ENCODE measurements at places on chromosomes 7 and 10. TPM values are rescaled to one million over a fixed set of nuclear protein-coding genes. Genes with fewer than 3 reads are reported as not detected.

GRCh38 chr7:29033584-29033983 lies 75.5 kb upstream of the TRIL start:
- DNase-seq = no peak

DNA sequence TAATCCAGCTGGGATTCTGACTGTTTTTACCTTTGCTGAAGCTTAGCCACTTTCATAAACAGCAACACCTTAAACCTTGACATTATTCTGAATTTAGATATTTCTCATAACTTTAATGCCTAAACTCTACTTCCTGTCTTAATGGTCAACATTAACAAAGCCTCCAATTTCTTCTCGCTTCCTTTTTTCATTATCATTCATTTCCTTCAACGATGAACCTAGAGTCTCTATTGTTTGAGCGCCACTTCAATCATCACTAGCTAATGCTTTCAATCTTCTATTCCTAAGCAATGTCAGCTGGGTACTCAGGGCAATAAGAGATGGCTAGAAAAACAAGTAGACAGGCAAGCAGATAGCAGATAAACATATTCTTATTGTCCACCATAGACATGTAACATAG lies 96.6 kb upstream of the TMEM196 start:
- DNase-seq = no peak

DNA sequence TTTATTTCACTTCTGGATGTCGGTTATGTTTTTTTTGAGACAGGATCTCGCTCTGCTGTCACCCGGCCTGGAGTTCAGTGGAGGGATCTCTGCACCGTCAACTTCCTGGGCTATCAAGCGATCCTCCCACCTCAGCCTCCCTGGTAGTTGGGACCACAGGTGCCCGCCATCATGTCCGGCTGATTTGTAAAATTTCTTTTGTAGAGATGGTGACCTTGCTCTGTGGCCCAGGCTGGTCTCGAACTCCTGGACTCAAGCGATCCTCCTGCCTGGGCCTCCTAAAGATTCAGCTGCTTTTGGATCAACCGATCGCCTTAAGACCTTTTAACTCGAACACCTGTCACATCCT lies 606 bp upstream of the RABGEF1 start:
- no peak for DNase-seq

- no peak for DNase-seq
Observed at GRCh38 chr7:4711634-4712033, 29.5 kb downstream of the FOXK1 start.

DNA sequence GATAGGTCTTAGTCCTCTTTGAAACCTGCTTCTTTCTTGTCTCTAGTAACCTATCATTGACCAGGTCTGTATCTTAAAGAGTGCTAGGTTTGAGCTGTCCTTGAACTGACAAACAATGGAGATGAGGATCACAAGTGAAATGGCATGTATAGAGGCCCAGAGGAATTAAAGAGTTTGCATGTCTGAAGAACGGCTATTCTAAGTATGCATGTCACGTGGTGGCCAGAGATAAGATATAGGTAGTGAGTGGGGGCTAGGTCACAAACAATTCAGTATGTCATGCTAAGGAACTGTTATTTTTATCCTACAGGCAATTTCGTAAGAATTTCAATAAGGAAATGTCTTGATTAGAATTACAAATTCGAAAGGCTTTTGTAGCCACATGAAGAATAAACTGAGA lies 95.3 kb downstream of the SUGCT start:
- no peak for DNase-seq

GRCh38 chr7:64099656-64100531 lies 54.7 kb downstream of the ZNF727 start:
- DNase-seq = no peak

DNA sequence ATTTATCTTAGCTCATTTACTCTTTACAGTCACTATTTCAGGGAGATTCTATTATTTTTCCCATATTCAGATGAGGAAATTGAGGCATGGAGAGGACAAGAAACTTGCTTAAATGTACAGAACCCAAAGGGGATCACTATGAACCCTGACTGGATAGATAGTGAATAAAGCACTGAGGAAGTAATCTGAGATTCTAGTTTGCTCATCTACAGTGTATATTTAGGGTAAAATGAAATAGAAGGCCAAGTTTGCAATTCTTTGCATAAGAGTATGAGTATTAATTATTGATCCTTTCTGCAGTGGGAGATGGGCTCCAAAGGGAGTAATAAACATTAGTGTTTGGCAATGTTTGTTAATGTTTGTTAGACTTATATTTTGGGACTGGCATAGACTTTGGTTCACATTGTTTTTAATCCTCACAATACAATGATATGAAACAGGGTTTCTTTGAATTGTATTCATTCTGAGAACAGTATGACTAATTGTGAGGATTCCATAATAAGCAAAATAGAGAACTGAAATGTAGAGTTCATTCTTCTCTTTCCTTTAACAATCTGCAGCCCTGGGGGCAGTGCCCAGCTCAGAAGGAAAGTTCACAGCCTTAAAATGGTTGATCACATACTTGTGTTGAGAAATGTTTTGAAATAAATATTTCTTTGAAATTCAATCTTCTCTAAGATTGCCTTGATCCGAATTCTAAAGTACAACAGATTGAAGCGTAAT lies 131.0 kb upstream of the ZNF804B start:
- DNase-seq = no peak

- no peak for DNase-seq
Observed at GRCh38 chr7:3175285-3175902, 125.7 kb upstream of the SDK1 start.

DNA sequence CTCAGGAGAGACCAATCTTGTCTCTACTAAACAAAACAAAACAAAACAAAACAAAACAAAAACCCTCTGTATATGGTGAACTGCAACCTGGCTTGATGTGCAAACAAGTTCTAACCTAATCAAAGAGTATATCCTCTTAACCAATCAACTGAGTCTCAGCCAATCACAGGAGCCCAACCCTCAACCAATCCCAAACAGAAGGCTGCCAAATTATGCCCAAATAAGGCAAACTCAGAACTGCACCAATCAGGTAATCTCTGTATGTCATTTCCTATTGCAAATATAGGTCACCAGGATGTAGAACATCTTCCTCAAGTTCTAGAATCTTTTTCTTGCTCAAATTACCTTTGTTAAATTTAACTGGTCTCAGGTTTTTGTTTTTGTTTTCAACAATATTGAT lies 5.2 kb downstream of the FAM133B start:
- no peak for DNase-seq

DNA sequence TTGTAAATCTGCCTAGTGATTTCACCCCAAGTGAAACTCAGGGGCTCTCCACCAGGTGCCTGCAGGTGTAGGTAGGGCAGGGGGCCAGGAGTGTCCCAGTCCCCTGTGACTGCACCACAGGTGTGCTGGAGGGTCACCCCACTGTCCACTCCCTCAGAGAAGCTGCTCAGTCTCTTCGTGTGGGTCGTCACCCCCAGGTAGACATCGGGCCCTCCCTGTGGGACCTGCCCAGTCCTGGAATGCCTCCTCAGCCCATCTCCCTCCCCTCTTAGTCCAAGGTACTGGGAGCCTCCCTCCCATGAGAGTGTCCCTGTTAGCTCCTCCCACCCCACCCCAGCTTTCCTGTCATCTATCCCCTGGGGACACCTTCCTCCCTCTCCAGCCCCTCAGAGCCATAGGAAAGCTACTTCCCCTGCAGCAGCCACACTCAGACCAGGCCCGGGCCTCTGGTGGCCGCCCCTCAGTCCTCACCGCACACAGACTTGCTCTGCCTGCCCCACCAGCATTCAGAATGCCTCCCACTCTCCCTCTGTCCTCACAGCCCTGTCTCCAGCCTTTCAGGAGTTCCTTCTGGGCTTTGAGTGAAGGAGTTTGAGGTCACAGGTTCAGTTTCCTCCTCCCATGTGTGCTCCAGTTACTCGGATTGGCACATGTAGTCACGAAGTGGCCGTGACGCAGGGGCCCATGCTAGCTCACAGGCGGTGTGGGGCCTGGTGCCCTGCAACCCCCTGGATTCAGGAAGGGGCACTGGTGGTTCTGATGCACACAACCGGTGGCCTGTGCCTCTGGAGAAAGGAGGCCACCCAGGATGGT lies 5.1 kb downstream of the ALOX5 start:
- DNase-seq = no peak

DNA sequence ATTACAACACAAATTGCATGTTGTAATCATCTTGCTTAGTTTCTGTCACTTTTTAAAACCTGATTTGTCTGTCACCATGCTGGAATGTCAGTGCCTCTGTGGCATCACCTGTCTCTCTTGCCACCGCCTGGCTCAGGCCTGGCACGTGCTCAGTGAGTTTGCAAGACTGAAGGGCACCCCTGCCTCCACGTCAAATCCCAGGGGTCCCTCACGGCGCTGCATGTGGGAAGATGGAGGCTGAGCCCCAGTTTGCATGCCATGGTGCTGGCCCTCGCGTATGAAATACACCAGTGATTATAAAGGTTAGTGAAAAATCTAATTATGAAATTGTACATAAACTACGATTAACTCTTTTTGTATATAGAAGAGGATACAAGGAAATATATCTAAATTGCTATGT lies 51.9 kb upstream of the VIPR2 start:
- no peak for DNase-seq

DNA sequence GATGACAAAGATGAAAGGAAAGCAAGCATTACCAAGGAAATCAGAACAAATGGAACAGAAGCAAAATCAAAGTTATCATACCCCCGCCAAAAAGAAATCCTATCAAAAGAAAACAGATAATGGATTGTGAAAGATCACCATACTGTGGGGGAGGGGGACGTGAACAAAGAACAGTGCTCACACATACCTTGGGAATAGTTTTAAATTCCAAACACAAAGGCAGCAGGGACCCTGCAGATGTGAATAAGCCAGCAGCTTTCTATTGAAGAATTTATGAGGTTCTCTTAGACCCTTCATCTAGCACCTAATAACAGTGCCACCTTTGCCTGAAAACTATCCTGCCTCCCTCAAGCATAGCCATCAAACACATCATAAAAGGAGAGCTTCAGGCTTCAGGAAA lies 94.0 kb downstream of the AKR1D1 start:
- DNase-seq = no peak

GRCh38 chr7:46534664-46535588 lies 613.9 kb upstream of the IGFBP3 start:
- no peak for DNase-seq

The GHRHR gene
- total RNA-seq = not detected

The NKX1-2 gene
- total RNA-seq = 0.20 TPM

The PTPRN2 gene
- 0.99 TPM for total RNA-seq

The OR2A42 gene
- 0.10 TPM for total RNA-seq

The PPP1R17 gene
- not detected for total RNA-seq

The GSDME gene
- total RNA-seq = 6.9 TPM

The DMBT1 gene
- total RNA-seq = 0.10 TPM

The SCIN gene
- total RNA-seq = 0.99 TPM

The DDC gene
- total RNA-seq = not detected

The PNLIPRP2 gene
- total RNA-seq = not detected
